ENCODE measurements at places on chromosomes 2 and 18.

GRCh38 chr2:45891719-45892424 lies 240.4 kb downstream of the PRKCE start:
- no peak for DNase-seq

DNA sequence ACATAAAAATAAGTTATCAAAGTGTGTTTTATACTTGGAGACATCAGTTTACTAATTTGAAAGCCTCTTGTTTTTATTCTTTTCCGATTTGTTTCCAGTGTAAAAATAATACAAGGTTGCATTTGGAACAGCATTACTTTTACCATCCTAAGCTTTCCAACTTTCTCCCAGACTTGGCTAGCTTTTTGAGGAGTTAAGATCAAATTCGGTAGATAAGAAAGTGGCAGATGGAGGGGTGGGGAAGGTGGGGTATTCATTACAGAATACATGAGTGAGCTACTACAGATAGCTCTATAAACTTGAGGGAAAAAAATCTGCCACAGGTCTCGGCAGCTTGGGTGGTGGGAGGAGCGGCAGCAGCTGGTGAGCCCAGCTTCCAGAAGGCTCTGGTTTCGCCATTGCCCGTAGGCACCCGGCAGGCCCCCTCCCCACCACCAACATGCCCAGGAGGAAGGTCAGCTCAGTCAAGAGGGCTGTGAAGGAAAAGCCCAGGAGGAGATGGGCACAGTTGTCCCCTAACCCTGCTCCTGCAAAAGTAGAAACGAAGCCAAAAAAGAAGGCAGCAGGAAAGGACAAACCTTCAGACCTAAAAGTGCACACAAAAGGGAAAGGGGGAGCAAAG lies 18.6 kb upstream of the RMC1 start:
- DNase-seq, result no peak

GRCh38 chr2:4134551-4135550 lies 431.5 kb downstream of the DCDC2C start:
- no peak for DNase-seq

DNA sequence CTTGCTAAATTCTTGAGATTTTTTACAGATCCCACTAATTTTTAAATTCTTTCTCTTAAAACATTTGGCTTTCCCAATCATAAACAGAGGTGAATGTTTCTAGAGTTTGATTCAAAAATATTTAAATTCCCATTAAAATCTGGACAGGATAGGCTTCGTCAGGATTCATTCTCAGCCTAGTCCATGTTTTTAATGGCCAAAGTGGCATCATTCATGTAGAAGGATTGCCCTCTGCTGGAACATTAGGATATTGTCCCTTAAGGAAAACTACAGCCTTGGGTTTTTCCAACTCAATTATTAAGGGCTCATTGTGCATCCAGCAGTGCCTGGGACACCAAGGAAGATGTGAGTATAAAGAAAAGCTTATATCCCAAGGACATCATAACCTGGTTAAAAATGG lies 71.7 kb downstream of the TPGS2 start:
- DNase-seq, result peak; percentile 12
